Thoracic aorta endothelial cell (primary cell): ENCODE measurements at places on chromosomes 5 and 9. TPM values are rescaled to one million over a fixed set of nuclear protein-coding genes. Genes with fewer than 3 reads are reported as not detected.

Gene GABRB2
- total RNA-seq = not detected in 2 replicates

Gene SERINC5
- 11.0 and 11.1 TPM in 2 replicates for total RNA-seq

Gene SLC6A18
- total RNA-seq = not detected in 2 replicates

Gene PCDHB5
- 0.40 and 0.43 TPM in 2 replicates for total RNA-seq

Gene ST6GALNAC6
- total RNA-seq = 29.4 and 30.4 TPM in 2 replicates
